PC-9 (cell line): ENCODE measurements at places on chromosomes 1 and 21. TPM values are rescaled to one million over a fixed set of nuclear protein-coding genes. Genes with fewer than 3 reads are reported as not detected.

The FNDC5 gene
- total RNA-seq: not detected in 2 replicates

The SLFNL1 gene
- total RNA-seq: 0.35 and 0.41 TPM in 2 replicates

The TEX38 gene
- total RNA-seq: 0.45 TPM in 1 of 2 replicates, not detected in the other

The MDM4 gene
- total RNA-seq: 69.2 and 82.6 TPM in 2 replicates

GRCh38 chr1:89951766-89952604 lies 42.9 kb upstream of the ZNF326 start:
- no peak overlapping the region for H3K4me3 ChIP-seq
- H3K4me1 ChIP-seq: peaks cover 62% of the 10 kb centered on the region
- H3K27me3 ChIP-seq: no peaks in the 10 kb centered on the region

- no peak overlapping the region for H3K27ac ChIP-seq
- DNase-seq: no peak
- no peaks in the 10 kb centered on the region for H3K36me3 ChIP-seq
- H3K4me1 ChIP-seq: no peaks in the 10 kb centered on the region
These were observed 450.8 kb downstream of the USP25 start for GRCh38 chr21:16180614-16181013.

The PGLYRP4 gene
- total RNA-seq: not detected in 2 replicates

The DMRTA2 gene
- total RNA-seq: not detected in 2 replicates

DNA sequence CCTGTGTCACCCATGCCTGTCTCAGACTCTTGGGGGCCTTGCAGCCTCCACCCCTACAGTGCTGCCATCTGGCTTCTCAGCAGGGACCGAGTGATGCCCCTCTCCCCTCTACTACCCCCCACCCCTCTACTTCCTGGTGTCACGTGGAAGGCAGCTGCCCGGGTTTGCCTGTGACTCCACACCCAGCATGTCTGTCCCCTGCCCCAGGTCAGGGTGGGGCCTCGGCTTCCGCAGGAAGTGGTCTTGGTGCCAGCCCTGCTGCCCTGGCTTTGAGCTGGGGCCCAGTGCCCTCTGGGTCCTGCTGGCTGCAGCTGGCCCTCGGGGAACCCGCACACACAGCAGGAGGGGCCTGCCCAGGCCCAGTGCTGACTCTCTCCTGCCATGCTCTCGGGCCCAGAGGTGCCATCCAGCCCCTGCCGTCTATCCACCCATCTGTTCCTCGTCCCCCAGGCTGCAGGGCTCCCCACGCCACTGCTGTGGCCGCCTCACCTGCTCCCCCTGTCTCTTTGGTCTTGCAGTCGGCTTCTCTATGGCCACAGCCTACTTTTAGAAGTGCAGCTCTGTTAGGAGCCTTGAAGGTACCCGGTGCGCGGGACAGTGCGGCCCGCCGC lies 24.0 kb downstream of the PLCH2 start:
- no peak overlapping the region for H3K4me3 ChIP-seq
- H3K4me1 ChIP-seq: peaks cover 9% of the 10 kb centered on the region; the same call in 1 of the 2 replicates
- DNase-seq: no peak
- no peaks in the 10 kb centered on the region for H3K36me3 ChIP-seq
- no peaks in the 10 kb centered on the region for H3K27me3 ChIP-seq

The TRIM33 gene
- total RNA-seq: 30.0 and 38.7 TPM in 2 replicates

The S100A7 gene
- not detected in 2 replicates for total RNA-seq

DNA sequence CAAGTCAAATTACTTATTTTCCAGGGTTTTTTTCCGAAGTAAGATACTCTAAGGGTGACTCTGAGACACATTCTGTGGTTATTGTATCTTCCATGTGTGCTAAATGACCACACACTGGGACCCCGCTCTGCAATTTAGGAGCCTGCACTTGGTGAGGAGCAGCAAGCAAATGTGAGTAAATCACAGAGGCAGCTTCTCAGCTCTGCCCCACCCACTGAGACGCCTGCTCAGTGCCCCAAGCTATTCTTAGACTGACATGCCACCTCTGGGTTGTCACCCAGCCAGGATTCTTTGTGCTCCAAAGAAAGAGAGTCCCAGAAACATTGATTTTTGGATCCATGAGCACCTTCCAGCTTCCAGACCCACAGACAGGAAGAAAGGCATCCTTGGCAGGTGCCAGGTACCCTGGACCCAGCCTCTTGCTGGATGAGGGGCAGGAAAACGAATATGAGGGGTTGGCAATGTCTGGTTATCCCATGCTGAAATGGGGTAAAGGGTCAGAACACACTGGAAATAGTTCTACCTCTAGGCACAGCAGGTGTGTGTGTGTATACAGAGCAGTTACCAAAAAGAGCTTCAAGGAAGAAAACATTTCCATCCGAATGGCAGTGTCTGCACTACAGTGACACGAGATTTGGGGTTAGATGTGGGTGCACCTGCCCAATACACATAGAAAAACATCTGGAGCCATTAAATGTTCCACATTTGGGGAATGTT lies 41.2 kb downstream of the TNR start:
- peaks cover 41% of the 10 kb centered on the region for H3K27me3 ChIP-seq
- no peak overlapping the region for H3K4me3 ChIP-seq
- H3K36me3 ChIP-seq: no peaks in the 10 kb centered on the region

DNA sequence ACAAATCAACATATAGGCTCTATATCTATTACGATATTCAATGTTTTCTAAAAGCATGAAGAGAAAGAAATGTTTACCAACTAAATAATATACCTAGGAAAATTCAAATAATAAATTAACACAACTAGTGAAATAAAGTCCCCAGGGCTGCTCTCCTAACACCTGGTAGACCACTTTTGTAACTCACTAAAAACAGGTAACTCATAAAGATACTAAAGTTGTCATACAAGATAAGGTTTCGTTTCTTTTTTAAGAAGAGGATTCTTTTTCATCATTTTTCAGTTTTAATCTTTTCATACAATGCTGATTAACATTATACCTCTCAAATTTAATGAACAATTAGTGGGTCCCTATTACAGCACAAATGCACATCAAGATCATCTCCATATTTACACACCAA lies 99.0 kb downstream of the ZZZ3 start:
- H3K36me3 ChIP-seq: 0 out of 2 replicates have a peak, but pooled peaks cover 35% of the 10 kb centered on the region
- H3K4me1 ChIP-seq: no peaks in the 10 kb centered on the region
- no peak overlapping the region for H3K27ac ChIP-seq
- H3K27me3 ChIP-seq: no peaks in the 10 kb centered on the region
- no peak overlapping the region for H3K4me3 ChIP-seq

The HRNR gene
- not detected in 2 replicates for total RNA-seq

DNA sequence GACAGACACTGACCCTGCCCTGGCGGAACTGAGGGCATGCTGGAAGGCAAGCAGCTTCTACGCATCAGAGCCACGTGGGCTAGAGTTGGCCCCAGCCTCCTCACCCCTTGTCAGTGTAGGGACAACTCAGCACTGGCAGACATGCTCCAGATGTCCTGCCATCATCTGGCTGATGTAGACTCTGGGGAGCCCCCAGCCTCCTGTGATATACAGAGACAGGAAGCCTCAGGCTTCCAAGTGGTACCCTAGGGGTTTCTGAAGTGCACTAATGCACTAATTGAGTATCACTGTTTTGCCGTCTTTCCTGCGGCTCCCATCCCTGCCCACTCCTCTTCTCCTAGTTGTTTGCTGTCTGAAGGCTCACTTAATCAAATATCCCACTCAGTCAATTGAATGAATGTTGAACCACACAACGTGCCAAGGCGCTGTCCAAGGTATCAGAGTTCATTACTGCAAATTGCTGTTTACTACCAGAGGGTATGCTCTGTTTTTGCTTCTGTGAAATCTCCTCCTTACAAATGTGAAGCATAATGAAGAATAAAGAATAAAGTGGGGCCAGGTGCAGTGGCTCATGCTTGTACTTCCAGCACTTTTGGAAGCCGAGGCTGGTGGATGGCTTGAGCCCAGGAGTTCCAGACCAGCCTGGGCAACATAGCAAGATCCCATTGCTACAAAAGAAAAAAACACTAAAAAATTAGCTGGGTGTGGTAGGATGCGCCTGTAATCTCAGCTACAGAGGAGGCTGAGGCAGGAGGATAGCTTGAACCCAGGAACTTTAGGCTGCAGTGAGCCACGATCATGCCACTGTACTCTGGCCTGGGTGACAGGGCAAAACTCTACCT lies 76.4 kb upstream of the ZBTB18 start:
- no peak for DNase-seq
- no peak overlapping the region for H3K27ac ChIP-seq
- H3K36me3 ChIP-seq: no peaks in the 10 kb centered on the region
- H3K4me3 ChIP-seq: no peak overlapping the region

- H3K27me3 ChIP-seq: no peaks in the 10 kb centered on the region
These were observed 3.5 kb downstream of the ITPKB start for GRCh38 chr1:226735576-226735975.

DNA sequence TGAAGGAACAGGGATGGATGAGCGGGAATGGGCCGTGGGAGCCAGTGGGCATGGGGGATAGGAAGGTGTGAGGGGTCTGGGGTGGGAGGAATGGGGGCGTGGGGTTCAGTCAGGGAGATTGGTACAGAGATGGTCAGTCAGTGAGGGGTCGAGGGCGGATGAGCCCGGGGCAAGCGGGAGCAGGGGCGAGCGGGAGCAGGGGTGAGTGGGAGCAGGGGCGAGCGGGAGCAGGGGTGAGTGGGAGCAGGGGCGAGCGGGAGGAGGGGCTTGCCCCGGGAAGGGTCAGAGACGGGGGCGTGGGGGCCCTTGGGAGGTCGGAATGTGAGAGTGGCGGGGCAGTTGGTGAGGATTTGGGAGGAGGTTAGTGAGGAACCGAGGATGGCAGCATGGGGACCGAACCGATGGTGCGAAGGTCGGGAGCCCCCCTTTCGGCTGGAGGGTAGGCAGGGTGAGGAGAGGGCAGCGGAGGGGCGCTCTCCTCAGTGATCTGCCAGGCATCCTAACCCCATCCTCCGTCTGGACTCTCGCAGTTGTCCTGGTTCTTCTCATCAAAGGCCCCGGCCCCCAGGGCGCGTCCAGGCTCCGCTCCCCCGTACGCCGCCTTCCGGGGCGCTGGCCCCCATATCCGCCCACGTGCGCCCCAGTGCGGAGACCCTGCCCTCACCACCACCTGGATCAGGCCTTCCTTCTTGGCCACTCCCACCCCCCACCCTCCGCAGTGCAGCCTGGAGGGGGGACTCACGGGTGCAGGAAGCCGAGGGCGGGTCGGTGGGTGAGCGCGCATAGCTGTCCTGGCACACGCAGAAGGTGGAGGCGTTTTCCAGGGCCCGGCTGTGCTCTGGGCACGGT lies 11.2 kb downstream of the EPHA10 start:
- H3K4me3 ChIP-seq: peak overlapping the region; percentile 55; the same call in 1 of the 2 replicates
- no peak overlapping the region for H3K27ac ChIP-seq
- peaks cover 14% of the 10 kb centered on the region for H3K27me3 ChIP-seq
- H3K36me3 ChIP-seq: no peaks in the 10 kb centered on the region
- no peak for DNase-seq

GRCh38 chr1:208273386-208274017 lies 29.3 kb upstream of the PLXNA2 start:
- H3K4me1 ChIP-seq: no peaks in the 10 kb centered on the region
- no peak overlapping the region for H3K27ac ChIP-seq
- no peak overlapping the region for H3K4me3 ChIP-seq
- H3K27me3 ChIP-seq: peaks cover 100% of the 10 kb centered on the region

DNA sequence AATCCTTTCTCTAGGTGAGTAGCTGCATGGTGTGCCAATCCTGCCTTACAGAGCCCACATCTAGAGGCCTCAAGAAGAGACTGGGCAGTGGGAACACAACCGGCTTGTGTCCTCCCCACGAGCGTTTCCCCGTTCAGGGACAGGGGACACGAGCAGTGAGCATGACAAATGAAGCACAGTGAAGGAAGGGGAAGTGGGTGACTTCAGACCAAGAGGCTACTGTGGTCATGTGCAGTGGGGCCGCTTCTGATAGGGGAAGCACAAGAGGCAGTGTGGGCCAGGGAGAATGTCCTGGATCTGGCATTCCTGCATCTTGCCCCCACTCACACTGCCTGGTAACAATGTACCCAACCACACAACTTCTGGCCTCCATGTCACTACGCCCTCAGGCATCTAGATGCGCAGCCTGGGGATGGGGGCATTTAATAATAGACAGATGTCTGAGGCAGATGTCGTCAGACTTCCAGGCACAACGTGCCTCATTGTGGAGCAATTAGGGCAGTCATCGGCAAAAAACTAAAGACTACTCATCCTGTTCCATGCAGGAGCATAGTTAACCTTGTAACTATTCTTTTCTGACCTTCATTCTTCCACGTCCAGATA lies 155.6 kb upstream of the NBPF11 start:
- H3K36me3 ChIP-seq: no peaks in the 10 kb centered on the region
- H3K4me3 ChIP-seq: no peak overlapping the region
- DNase-seq: no peak
- H3K4me1 ChIP-seq: peaks cover 15% of the 10 kb centered on the region

The CSF3R gene
- total RNA-seq: not detected in 2 replicates

- peaks cover 42% of the 10 kb centered on the region for H3K27me3 ChIP-seq
- H3K27ac ChIP-seq: no peak overlapping the region
- peak; percentile 35 for DNase-seq
- H3K36me3 ChIP-seq: no peaks in the 10 kb centered on the region
- H3K4me1 ChIP-seq: no peaks in the 10 kb centered on the region
- peak overlapping the region; percentile 46; the same call in 1 of the 2 replicates for H3K4me3 ChIP-seq
These were observed 835 bp downstream of the LRRN2 start for GRCh38 chr1:204684571-204685235.
